Esophagus (tissue), 2 donors: ENCODE measurements at places on chromosomes 11 and 22. TPM values are rescaled to one million over a fixed set of nuclear protein-coding genes. Genes with fewer than 3 reads are reported as not detected.

The GPR83 gene
- polyA plus RNA-seq: 0.06 TPM

The HEPN1 gene
- polyA plus RNA-seq: not detected

The ATP5MG gene
- 237 TPM for polyA plus RNA-seq

The NUCB2 gene
- polyA plus RNA-seq: 174 TPM

The PLET1 gene
- polyA plus RNA-seq: not detected

The VPREB1 gene
- polyA plus RNA-seq: not detected

The CLCF1 gene
- polyA plus RNA-seq: 1.4 TPM

The RASSF10 gene
- 4.2 TPM for polyA plus RNA-seq

The APOL5 gene
- polyA plus RNA-seq: not detected

The PTH gene
- polyA plus RNA-seq: not detected

The CYTH4 gene
- polyA plus RNA-seq: 4.1 TPM

The SGSM1 gene
- polyA plus RNA-seq: 0.16 TPM

The IL10RA gene
- 2.0 TPM for polyA plus RNA-seq

The MS4A6A gene
- polyA plus RNA-seq: 7.4 TPM

The NFAM1 gene
- polyA plus RNA-seq: 0.28 TPM

The CHST1 gene
- 0.14 TPM for polyA plus RNA-seq

The OR10A2 gene
- not detected for polyA plus RNA-seq

The FOLR2 gene
- 2.8 TPM for polyA plus RNA-seq

The TNNT3 gene
- 1.7 TPM for polyA plus RNA-seq

The YPEL1 gene
- polyA plus RNA-seq: 0.96 TPM

The SCARF2 gene
- 0.57 TPM for polyA plus RNA-seq

The OR4D5 gene
- not detected for polyA plus RNA-seq

The DCDC1 gene
- 0.02 TPM for polyA plus RNA-seq

The ELMOD1 gene
- 0.02 TPM for polyA plus RNA-seq

The OR6A2 gene
- not detected for polyA plus RNA-seq

The RASD2 gene
- 0.49 TPM for polyA plus RNA-seq

The LRP4 gene
- polyA plus RNA-seq: 2.6 TPM

The FAM180B gene
- polyA plus RNA-seq: 0.02 TPM

The IGSF22 gene
- polyA plus RNA-seq: 0.02 TPM

The C11orf86 gene
- polyA plus RNA-seq: not detected

The APOBEC3F gene
- 5.2 TPM for polyA plus RNA-seq

The ZBTB44 gene
- polyA plus RNA-seq: 6.7 TPM

The MAP6 gene
- 1.6 TPM for polyA plus RNA-seq

The SCGB2A2 gene
- not detected for polyA plus RNA-seq

The RAB36 gene
- polyA plus RNA-seq: 1.7 TPM
